AG09319 (cell line): ENCODE measurements at places on chromosomes 1 and 21.

- peak; percentile 57 for DNase-seq
These were observed 120.7 kb downstream of the S1PR1 start for GRCh38 chr1:101357444-101357986.

DNA sequence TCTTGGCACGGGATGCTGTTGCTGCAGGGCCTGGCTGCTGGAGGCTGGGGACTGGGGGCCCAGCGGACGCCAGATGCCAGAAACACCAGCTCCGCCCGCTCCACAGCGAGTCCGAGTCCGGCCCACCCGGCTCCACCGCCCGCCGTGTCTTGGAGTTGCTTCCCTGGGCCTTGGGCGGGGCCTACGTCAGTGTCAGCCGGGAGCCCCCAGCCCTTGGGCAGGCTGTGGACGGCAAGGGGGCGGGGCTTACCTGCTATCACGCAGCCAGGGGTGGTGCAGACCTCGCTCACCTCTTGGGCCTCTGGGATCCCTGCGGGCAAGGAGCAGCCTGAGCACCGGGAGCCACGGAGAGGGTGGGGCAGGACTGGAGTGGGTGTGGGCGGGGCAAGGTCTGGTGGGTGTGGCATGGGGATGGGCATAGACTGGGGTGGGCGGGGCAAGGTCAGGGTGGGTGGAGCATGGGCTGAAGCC is 21.8 kb downstream of the MMEL1 start:
- no peak for DNase-seq

GRCh38 chr21:44085491-44086321 is 21.5 kb upstream of the PWP2 start:
- DNase-seq: no peak

DNA sequence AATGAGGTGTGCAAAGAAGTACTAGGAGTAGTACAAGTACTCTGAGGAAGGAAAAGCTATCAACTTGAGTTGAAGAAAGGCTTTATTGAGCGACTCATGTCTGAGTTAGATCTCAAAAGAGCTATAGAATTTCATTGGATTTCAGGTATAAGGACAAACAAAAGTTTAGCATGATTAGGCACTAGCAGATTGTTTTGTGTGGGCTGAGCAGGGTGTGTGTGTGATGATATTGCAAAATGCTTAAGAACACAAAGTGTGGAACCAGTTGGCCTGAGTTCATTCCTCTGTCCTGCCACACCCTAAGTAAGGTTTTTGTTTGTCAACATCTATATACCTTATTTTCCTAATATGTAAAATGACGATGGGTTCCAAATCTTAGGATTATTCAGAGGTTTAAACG is 158.9 kb downstream of the KCNK2 start:
- no peak for DNase-seq

DNA sequence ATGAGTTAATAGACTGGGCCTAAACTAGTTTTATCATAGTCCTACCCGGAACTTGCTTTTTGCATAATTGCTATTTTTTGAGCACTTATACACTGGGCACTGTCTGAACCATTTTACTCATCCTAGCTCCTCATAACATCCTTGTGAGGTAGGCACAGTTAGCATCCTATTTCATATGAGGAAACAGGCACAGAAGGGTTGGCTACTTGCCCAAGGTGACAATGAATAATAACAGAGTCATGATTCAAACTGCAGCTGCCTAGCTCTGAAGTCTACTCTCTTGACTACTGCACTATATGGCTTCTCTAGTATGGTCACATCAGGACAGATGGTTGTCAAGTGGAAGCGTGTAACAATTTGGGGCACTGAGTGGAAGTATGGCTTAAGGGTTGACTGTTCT is 18.2 kb upstream of the RC3H1 start:
- peak; percentile 44 for DNase-seq

GRCh38 chr1:237227476-237227875 is 185.5 kb downstream of the RYR2 start:
- no peak for DNase-seq

DNA sequence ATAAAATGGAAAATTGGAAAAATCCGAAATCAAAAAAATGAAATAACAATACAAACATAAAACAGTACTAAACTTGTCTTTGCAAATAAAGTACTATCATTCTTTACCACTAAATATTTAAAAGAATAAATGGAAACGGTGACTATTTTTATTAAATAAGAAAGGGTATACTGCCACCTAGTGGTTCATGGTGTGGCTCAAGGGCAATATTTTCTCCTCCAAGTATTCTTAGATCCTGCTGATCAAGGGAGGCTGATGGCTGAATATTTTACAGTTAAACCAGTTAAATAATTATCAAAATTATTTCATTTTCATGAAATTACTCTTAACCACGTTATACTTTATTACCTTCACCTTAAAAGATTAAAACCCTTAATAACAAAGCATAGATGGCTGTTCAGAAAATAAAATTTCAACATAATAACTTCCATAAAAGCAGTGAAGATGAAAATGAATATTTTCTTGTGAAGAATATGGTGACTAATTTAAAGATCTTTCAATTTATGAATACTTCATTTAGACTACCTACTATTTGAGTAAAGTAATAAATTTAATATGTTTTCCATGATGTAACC is 1793.9 kb downstream of the NCAM2 start:
- peak; percentile 2 for DNase-seq

GRCh38 chr1:82226186-82226505 is 425.4 kb downstream of the ADGRL2 start:
- DNase-seq: no peak

- no peak for DNase-seq
These were observed 275.2 kb downstream of the COL11A1 start for GRCh38 chr1:102833151-102833550.

- no peak for DNase-seq
These were observed 555.6 kb downstream of the LTN1 start for GRCh38 chr21:28437061-28437460.

- no peak for DNase-seq
These were observed 22.8 kb downstream of the ECE1 start for GRCh38 chr1:21267191-21268077.

GRCh38 chr1:40745176-40745575 is 38.4 kb upstream of the KCNQ4 start:
- DNase-seq: no peak

- no peak for DNase-seq
These were observed 27.8 kb downstream of the FAM20B start for GRCh38 chr1:179053486-179053885.

DNA sequence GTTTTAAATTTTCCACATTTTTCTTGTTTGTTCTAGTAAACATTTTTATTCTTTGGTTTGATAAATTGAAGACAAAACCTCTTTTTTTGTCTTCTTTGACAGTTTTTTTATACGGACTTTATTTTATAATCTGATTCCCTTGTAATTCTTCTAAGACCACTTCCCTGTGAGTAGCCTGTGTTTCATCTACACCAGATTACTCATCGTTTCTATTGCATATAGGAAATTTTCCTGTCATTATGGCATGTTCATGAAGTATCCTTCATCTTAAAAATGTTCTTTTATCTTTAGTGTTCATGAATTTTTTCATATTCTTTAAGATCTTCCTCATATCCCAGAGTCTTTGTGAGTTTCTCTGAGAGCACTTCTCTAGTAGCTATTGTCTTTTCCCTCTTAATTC is 109.8 kb downstream of the USP25 start:
- DNase-seq: no peak

GRCh38 chr1:184768467-184768866 is 13.8 kb upstream of the EDEM3 start:
- DNase-seq: no peak

- no peak for DNase-seq
These were observed 85.7 kb downstream of the ITPKB start for GRCh38 chr1:226653311-226653921.

GRCh38 chr1:1976031-1976430 is 27.6 kb downstream of the CFAP74 start:
- no peak for DNase-seq

DNA sequence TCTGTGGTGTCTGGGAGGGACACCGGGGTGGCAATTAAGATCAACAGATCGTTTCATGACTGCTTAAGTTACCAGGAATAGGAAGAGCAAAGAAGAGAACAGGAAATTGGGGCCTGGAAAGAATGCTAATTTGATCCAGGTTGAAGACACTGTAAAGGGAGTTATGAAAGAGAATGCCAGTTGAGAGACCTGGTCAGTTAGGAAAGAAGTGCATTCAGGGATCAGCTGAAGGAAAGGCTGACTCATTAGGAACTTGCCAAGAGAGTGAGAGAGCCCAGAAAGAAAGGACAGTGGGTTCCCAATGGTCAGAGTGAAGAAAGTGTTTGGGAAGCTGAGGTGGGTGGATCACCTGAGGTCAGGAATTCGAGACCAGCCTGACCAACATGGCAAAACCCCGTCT is 119.6 kb downstream of the UBE2U start:
- peak; percentile 10 for DNase-seq

DNA sequence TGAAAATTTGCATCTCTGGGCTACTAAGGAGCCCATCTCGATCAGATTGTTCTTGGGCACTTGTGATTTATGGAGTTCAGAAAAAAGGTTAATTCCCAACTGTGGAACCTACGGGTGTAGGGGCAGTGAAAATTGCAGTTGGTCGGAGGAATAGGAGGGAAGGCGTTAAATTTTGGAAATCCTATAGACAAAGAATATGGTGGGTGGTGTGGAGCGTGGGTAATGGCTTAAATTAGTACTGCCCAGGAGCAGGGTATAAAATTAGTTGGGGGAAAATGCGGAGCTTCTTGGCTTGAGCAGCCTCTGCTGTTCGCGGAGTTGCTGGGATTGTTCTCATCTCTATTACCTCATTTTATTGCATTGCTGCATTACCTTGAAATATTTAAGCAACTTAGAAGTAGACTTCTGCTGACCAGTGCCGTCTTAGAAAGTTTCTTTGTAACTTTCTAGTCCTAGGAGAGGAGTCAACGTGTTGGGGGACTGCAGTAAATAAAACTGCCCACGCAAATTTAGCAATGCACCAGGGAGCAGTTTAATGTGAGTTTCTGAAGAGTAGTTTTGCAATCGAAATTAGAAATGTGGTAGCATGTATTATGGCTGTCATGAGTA is 514 bp downstream of the S1PR1 start:
- peak; percentile 45 for DNase-seq

GRCh38 chr1:177566495-177566894 is 395.7 kb downstream of the BRINP2 start:
- no peak for DNase-seq

GRCh38 chr1:225908013-225908640 is 15.9 kb downstream of the PYCR2 start:
- no peak for DNase-seq
